ENCODE measurements at places on chromosomes 12 and 14.

DNA sequence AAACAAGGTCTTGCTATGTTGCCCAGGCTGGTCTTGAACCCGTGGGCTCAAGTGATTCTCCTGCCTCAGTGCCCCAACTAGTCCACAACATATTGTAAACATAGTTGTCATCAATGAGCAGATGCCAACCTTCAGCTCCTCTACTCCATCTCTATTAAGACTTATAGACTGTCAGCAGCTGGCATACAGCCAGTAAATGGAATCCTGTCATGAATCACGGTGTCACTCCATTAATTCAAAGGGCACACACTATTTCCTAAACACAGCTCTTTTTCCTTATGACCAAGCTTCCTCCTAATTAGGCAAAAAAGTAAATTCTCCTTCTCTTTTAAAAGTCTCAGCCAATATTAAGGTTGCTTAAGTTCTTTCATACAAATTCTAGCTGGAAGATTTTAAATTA, 111.2 kb downstream of the ITPR2 start:
- no peak for DNase-seq

DNA sequence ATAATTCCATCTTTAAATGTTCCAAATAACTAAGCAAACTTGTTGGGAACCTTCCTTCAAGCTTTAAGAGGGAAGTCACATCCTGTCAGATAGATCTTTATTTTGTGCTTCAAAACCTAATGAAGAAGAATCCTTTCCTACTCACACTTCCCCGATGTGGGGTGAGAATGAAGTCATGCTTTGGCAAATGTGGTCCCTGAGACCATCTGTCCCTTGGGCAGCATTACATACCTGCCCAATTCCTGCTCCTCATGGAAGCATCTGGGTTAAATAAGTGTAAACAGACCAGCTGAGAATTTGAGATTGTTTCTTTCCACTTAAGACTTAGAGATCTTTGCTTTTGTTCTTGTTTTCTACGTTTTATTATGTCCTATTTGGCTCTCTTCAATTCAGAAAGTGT, 606.0 kb upstream of the TMEM132C start:
- DNase-seq, result no peak

- DNase-seq, result no peak
Measured at GRCh38 chr12:97927977-97928376, 465.4 kb downstream of the RMST start.

DNA sequence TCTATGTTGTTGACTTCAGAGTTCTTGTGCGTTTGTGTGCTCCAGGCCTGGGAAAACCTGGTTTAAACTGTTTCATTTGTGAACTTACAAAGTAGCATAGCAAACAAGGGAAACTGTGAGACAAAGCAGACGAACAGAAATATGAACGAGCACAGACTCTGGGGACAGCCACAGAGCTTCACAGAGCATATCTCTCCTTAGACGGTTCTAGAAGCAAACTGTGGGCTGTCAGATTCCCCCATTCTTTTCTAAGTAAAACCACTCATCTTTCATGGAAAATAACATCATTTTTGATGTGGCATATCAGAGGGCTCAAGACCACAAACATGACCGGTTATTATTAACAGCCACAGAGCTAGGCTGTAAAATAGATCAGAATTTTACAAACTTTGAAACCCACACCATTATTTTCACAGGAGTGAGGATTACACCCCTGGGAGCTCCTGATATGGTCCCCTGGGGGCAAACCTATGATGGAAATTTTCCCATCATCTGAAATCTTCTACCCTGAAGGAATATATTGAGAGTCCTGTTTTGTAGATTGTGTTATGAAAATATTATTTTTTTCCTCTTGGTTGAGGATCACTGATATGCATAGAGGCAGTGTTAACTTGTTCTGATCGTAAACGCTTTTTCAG, 102.0 kb downstream of the ADGRD1 start:
- DNase-seq, result no peak

DNA sequence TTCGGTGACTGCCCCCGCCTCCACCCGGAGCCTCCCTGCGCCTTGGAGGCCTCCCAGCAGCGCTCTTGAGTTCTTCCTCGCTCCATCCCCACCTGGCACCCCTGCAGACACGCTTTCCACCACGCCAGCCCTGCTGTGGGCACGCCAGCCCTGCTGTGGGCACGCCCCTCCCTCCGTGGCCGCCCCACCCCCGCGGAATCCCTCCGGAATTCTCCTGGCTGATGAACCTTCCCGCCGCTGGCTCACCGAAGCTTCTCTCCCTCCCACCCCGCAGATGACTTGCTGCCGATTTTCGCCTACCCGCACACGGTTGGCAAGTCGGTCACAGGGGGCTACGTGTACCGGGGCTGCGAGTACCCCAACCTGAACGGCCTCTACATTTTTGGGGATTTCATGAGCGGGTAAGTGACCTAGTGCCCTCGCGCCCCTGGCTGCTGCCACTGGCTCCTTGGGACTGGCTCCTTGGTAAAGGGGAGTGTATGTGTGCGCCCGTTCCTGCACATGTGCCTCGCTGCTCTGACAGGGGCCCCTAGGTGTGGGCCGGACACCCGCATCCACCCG, 15.2 kb downstream of the HHIPL1 start:
- no peak for DNase-seq

- no peak for DNase-seq
Measured at GRCh38 chr12:96521895-96522682, 32.7 kb downstream of the CFAP54 start.
